ENCODE measurements at places on chromosomes 4 and X.

DNA sequence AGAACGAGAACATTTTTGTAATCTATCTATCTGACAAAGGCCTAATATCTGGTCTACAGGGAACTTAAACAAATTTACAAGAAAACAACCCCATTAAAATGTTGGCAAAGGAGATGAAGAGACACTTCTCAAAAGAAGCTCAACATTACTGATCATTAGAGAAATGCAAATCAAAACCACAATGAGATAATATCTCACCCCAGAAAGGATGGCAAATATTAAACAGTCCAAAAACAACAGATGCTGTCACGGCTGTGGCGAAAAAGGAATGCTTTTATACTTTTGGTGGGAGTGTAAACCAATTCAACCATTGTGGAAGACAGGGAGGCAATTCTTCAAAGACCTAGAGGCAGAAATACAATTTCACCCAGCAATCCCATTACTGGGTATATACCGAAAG lies 2284.8 kb downstream of the ARAP2 start:
- DNase-seq: peak; percentile 70

DNA sequence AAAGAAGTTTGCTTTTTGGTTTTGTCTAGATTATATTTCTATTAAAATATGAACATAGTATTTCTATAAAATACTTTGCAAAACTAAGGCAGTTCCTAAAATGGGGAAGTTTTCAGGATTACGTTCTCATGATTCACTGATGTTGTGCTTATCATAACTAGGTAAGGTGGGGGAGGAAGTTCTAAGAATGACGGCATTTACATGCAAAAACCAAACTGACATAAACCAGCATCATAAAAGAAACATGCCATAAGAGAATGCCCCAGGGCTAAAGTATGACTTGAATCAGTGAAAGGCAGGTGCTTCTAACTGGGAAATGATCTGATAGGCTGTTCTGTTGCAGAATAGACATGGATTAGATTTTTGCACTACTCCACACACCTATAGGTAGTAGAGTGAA lies 204.7 kb upstream of the JADE1 start:
- DNase-seq: no peak

GRCh38 chrX:28599957-28600356 lies 12.7 kb downstream of the IL1RAPL1 start:
- DNase-seq: no peak

GRCh38 chrX:50691820-50692219 lies 122.2 kb downstream of the SHROOM4 start:
- DNase-seq: peak; percentile 41

DNA sequence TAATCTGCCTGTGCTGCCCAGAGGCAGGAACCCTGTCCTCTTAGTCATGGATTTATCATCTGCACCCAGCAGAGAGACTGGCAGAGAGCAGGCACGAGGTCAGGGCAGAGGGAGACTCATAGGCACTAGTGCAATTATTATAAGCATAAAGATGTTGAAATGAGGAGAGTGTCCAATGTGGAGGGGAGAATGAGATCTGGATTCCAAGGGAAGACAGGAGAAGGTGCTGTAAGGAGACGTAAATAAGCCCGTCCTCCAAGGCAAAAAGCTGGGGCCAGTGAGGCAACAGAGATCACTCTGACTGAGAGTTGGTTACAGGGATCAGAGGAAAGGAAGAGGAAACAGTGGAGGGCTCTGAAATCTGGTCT lies 406.2 kb downstream of the MAPK10 start:
- peak; percentile 77 for DNase-seq

DNA sequence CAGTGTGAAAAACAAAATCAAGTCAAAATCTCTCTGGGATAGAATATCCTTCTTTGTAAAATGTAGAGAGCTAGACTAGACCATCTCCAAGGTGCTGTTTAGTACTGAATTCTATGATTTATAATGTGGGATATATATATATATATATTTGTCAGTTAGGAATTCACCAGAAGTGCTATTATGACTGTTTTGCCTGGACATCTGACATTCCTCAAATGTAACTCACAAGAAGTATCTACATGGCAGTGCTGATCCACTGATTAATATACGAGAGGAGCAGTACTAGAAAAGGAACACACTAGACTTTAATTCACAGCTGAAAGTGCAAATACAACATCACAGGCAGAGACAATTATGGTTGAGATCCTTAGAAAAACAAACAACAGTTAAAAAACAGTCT lies 208.9 kb downstream of the GBA3 start:
- DNase-seq: peak; percentile 80

GRCh38 chr4:124727331-124727890 lies 14.9 kb upstream of the ANKRD50 start:
- no peak for DNase-seq

DNA sequence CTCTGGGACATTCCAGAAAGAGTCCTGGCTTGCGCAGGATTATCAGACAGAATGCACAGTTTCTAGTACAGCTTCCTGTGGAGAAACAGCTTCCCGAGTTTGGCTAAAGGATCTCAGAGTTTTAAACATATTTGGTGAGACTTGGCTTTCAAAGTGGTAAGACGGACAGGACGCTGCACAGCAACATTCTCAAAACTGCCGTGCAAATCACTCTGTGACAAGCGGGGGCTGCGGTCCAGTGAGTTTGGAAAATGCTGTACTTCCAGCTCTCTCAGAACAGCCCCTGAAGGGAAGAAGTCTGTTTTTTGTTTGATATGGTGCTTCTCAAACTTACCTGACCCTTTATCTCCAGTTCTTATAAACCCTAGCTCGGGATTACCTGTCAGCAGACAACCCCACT lies 18.1 kb downstream of the LGI2 start:
- DNase-seq: no peak

DNA sequence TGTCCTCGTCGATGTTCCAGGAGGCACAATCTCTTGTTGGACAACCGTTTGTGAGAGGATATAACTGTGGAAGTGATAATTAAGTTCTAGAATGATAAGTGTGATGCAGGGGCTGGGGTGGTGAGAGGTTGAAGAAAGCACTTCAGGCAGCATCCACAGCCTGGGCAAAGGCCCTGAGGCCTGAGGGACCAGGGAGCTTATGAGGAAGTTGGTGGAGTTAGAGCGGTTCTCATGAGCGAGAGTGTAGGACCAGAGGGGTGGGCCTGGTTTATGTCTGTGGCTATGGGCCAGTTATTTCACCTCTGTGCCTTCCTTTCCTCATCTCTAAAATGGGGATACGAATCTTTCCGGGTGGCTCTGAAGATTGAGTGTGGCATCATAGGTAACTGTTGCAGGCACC lies 2.7 kb downstream of the CCDC120 start:
- DNase-seq: no peak

- no peak for DNase-seq
Observed at GRCh38 chr4:176981074-176981473, 188.4 kb upstream of the VEGFC start.

- DNase-seq: peak; percentile 18
Observed at GRCh38 chr4:174317531-174317930, 33.8 kb downstream of the CEP44 start.

DNA sequence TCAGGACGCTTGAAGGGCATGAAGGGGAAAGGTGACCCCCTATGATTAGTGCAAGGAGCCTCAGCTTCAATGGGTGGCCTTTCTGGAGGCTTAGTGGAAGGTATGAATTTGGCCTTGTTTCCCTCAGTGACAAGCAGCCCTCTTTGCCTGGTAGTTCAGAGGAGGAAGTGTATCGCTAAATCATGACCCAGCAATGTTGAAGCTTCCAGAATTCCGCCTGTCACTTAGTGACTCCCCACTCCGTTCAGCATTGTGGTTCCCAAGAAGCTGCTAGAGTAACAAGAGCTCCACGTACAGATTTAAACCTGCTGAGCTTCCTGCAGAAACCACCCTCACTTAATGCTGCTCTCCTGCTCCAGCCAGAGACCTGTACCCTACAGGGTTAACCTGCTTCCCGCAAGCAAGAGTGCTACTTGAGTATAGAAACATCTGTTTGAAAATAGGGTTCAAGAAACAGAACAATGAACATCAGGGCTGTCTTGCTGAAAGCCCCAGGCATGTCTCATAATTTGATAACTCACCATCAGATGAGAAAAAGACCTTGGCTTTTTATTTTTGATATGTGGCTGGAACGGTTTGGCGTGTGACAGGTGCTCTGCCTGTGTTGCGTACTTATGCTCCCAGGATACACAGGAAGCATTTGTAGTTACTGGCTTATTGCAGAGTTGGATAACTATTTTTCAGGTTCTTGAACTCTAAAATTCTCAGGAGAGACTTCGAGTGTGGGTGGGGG lies 105.2 kb downstream of the UCHL1 start:
- no peak for DNase-seq

DNA sequence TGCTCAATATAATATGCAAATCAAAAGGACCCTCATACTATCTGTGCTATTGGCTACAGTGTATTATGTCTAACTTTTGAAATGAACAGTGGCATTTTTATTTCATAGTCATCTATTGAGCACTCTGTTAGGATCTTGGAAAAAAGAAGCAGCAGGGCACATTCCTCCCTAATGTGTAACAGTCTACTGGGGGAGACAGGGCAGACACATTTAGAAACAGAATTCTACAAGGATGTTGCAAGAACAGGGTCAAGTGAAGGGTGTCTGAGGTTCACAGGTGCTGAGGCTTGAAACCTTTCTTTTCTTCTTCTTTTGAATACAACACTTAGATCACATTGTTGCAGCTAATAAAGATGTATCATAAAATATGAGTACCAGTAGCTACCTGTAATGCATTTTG lies 129.7 kb upstream of the SLC4A4 start:
- peak; percentile 82 for DNase-seq

GRCh38 chrX:18354369-18355223 lies at the start of gene SCML2:
TSS of gene SCML2 (minus strand) at chrX:18354688. CDS start at chrX:18334071, 20,617 bp downstream.
- DNase-seq: peak; percentile 24

DNA sequence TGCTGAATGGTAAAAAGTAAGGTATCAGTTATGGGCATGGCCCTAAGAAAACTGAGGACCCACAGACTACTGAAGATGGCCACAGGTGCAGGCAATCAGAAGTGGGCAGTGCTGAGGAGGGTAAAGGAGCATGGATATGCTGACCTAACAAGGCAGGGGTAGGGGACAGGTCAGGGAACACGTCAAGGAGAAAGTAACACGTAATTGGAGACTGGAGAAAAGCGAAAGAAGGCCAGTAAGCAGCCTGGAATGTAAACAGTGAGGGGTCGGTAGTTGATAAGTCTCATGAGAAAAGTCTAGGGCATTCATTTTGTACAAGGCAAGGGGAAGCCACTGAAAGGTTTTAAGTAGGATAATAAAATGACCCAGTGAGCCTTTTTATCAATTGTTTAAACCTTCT lies 153.3 kb downstream of the PRDM5 start:
- DNase-seq: peak; percentile 82

- no peak for DNase-seq
Observed at GRCh38 chrX:44265559-44265958, 77.9 kb downstream of the EFHC2 start.

DNA sequence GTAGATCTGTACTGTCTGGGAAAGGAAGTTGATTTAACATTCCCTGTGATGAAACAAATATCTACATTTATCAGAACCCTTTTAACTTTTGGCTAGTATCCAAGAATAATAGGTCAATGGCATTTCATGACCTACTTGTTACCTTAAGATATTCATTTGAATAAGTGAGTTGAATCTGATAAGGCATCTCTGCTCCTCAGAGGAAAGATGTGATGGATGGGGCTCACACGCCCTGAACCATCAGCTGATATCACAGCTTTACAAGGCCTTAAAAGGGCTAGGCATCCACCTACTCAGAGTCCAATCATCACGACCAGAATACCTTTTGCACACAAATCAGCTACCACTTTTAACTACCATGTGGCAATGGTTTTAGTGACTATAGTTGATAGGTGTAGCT lies 90.2 kb upstream of the PDLIM3 start:
- DNase-seq: no peak

DNA sequence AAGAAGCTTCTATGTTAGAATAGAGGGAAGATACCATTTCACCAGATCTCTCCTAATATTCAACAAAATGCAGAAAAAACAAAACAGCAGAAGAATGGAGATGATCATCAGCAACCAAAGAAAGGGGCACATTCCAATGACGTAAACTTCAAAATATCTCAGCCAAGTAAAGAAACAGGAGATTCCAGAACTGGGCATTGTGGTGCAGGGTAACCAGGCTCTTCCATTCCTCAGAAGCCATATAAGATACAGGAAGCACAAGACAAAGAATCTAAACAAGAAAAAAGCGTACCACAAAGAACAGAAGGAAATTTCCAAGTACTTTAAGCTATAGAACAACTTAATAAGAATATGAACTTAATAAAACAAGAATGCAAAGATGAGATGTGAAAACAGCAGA lies 6.9 kb upstream of the ARMCX4 start:
- DNase-seq: peak; percentile 58

- DNase-seq: no peak
Observed at GRCh38 chr4:147398556-147398955, 82.3 kb upstream of the EDNRA start.

DNA sequence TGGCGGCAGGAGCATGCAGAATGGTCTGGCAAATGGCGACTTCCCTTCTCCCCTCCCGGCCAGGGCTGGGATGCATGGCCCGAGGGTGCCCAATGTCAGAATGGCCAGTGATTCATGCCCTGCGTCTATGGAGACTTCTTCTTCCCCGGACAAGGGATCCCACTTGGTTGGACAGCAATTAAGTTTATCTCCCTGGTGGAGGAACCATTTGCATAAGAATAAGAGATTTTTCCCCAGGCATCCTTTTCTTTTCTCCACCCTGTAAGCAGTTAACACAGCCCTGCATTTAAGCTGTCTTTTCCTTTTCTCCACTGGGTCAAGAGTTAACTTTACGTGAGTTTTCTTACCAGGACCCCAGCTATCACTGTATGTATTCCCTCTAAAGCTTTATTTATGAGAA lies 856.6 kb downstream of the GLUD2 start:
- no peak for DNase-seq

- no peak for DNase-seq
Observed at GRCh38 chr4:187283201-187283955, 559.7 kb upstream of the FAT1 start.

DNA sequence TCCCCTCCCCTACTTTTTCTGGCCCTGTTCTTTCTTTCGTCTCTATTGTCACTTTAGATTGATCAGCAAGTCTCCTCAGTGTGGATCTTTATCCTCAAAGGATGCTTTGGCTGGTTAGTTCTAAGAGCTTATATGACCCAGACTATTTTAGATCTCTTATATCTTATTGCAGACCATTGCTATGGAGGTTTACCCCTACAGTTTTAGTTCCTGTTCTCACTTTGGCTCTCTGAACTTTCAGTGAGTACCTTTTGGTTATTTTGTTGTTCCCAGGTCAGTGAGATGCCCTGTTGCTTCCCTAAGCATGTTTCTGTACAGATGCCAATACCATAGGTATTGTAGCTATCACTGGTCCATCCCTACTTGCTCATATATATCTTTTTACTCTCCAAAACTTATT lies 24.0 kb upstream of the MED14 start:
- DNase-seq: no peak

GRCh38 chrX:106150701-106151100 lies 17.4 kb upstream of the PWWP3B start:
- DNase-seq: no peak

GRCh38 chrX:130770615-130771014 lies 132.4 kb downstream of the ENOX2 start:
- DNase-seq: peak; percentile 83

GRCh38 chr4:1898681-1899080 lies 27.5 kb downstream of the NSD2 start:
- no peak for DNase-seq

- no peak for DNase-seq
Observed at GRCh38 chrX:45843518-45843917, 642.8 kb upstream of the DIPK2B start.

Measured in fibroblast of skin of back (primary cell).